ENCODE measurements at places on chromosomes 7 and 10. TPM values are rescaled to one million over a fixed set of nuclear protein-coding genes. Genes with fewer than 3 reads are reported as not detected.

Gene GIMAP6
- not detected for total RNA-seq

DNA sequence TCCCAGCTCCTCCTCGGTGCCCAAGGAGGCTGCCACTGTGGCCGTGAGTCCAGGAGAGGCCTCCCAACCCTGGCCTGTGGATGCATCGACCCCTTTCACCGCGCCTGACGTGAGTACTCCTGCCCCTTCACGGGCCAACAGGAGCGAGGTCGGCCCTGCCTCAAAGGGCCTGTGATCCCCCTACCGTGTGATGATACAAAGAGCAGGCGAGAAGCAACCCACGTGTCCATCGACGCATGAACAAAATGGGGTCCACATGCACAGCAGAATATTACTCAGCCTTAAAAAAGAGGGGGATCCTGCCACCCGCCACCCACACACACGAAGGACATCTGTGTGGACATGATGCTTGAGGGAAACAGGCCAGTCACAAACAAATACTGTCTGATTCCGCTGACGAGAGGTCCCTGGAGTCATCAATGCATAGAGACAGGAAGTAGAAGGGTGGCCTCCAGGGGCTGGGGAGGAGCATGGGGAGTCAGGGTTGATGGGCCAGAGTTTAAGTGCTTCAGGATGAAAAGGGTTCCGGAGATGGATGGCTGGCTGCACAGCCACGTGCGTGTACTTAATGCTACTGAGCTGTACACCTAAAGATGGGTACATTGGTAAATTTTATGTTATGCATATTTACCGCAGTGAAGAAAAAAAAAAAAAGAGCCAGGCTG, 151.9 kb downstream of the PRKAG2 start:
- no peak overlapping the region for H3K27ac ChIP-seq
- H3K27me3 ChIP-seq, result no peaks in the 10 kb centered on the region
- H3K36me3 ChIP-seq, result no peaks in the 10 kb centered on the region
- no peak overlapping the region for H3K4me3 ChIP-seq
- peaks cover 24% of the 10 kb centered on the region for H3K4me1 ChIP-seq

GRCh38 chr7:28853834-28854749, 104.0 kb downstream of the TRIL start:
- H3K36me3 ChIP-seq, result no peaks in the 10 kb centered on the region
- peaks cover 19% of the 10 kb centered on the region for H3K4me1 ChIP-seq
- peak overlapping the region; percentile 66 for H3K4me3 ChIP-seq
- peak; percentile 74 for DNase-seq
- H3K27ac ChIP-seq, result no peak overlapping the region

DNA sequence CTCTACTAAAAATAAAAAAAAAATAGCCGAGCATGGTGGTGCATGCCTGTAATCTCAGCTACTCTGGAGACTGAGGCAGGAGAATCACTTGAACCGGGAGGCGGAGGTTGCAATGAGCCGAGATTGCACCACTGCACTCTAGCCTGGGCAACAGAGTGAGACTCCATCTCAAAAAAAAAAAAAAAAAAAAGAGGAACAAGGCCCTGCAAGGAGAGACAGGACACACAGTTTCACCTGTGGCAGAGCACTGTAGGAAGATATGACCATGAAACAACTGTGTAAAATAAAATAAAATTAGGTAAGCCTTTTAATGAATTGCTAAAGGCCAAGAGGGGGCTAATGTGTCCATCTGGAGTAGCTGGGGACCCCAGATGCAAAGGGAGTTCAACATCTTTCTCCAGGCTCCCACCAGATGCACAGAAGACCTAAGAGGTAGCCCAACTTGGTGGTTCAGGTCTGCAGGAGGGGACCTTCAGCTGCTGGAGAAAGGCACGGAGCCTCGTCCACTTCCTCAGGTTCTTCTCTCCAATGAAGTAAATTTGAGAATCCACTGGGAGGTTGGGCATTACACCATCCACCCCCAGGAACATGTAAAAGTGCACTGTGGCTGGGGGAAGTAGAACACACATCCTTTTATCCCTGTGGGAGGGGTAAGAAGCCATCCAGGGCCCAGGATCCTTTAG, 12.7 kb downstream of the PPIF start:
- DNase-seq, result no peak
- H3K27ac ChIP-seq, result no peak overlapping the region
- H3K4me1 ChIP-seq, result no peaks in the 10 kb centered on the region
- peaks cover 10% of the 10 kb centered on the region for H3K36me3 ChIP-seq

DNA sequence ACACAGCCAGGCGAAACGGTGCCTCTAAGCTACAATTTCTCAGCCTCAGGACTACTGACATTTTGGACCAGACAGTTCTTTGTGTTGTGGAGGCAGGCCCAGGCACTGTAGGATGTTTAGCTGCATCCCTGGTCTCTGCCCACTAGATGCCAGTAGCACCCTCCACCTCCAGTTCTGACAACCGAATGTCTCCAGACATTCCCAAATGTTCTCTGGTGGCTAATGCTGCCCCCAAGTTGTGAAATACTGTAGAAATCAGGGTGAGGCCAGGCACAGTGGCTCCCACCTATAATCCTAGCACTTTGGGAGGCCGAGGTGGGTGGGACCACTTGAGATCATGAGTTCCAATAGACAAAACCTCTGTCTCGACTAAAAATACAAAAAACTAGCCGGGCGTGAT, 18.2 kb downstream of the HNRNPF start:
- no peak overlapping the region for H3K27ac ChIP-seq
- peaks cover 100% of the 10 kb centered on the region for H3K36me3 ChIP-seq

Gene RNF32
- total RNA-seq, result 3.6 TPM

DNA sequence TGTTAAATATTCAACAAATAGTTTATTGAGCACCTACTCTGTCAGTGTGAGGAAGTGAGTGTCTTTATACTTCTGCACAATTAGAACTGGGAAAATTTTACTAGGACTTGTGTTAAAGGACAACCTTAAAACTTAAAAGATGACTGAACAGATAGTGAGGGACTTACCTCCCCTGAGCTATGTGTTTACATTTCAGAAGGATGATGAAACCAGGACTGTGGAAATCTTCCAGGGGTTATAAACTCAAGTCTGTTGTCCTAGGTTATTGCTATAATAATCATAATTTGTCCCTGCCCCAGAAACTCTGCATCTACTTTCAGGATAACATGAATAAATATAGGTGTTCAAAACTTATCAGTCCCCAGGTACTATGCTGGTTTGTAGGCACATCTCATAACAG, 261.0 kb upstream of the MKLN1 start:
- peaks cover 26% of the 10 kb centered on the region for H3K36me3 ChIP-seq
- DNase-seq, result peak; percentile 38
- H3K4me1 ChIP-seq, result peaks cover 30% of the 10 kb centered on the region
- H3K27ac ChIP-seq, result peak overlapping the region; percentile 33

Gene IRF5
- 10.1 TPM for total RNA-seq

DNA sequence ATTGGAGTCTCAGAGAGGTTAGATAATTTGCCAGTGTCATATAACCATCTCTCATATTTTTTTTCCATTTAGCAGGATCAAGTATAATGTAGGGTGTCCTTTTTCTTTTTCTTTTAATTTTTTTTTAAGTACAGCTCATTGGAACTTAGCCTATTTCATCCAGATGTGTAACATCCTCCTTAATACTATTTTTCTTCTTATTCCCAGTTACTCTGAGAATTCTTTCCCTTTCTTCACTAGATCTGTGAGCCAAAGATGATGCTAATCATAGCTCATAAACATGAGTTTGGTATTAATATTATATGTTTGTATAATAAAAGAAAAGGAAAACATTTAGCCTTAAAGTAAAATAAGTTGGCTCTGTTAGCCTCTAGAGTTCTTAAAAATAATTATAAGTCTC, 32.8 kb downstream of the PPP1R9A start:
- DNase-seq, result no peak
- no peak overlapping the region for H3K27ac ChIP-seq
- H3K36me3 ChIP-seq, result no peaks in the 10 kb centered on the region
- H3K4me1 ChIP-seq, result no peaks in the 10 kb centered on the region
- H3K27me3 ChIP-seq, result no peaks in the 10 kb centered on the region
- no peak overlapping the region for H3K4me3 ChIP-seq

DNA sequence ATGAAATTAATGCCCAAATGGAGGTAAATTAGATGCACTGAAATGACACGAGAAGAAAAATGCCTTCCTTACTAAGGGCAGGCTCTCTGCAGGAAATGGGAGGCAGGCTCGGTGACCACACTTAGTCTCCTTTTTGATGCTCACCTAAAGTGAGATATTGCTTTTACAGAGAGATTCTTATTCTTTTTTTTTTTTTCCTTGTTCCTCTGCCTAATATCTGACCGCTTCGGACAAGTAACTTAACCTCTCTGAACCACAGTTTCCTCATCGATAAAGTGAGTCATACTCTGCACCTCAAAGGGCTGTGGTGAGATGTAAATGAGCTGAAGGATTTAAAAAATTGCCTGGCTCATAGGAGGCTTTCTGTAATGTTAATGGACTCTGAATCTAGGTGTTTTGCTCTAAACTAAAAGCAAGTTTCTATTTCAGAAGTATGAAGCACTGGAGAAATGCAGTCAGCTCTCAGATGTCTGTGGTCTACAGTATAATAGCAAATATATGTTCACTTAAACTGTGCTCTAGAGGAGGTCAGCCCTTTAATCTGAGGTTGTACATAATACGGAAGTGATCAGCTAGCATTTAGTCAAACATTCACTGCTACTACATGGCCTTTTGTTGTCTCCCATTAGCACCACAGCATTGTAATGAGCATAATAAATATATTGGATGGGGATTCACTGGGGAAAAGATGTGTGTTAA, 23.2 kb downstream of the NKX2-3 start:
- H3K4me1 ChIP-seq, result peaks cover 8% of the 10 kb centered on the region
- H3K4me3 ChIP-seq, result no peak overlapping the region
- peaks cover 41% of the 10 kb centered on the region for H3K27me3 ChIP-seq

Gene IL15RA
- 6.0 TPM for total RNA-seq

Gene CRYGN
- not detected for total RNA-seq

DNA sequence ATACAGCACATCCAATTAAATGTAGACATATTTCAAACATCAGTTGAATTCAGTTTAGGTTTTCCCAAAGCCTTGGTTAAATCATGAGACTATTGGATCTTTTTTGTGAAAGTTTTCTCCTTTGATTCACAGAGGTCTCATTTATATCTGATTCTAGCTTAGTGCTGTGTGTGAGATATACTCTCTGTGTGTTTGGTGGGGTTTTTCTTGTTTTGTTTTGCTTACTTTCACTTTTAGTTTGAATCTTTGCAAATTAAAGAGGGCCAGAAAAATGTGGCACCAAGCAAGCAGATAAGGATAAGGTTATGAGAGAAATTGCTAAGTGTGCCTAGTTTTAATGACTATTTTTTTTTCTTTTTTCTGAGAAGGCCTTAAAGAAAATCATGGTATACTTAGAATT, 12.6 kb upstream of the OR6B1 start:
- no peaks in the 10 kb centered on the region for H3K27me3 ChIP-seq
- DNase-seq, result no peak
- H3K27ac ChIP-seq, result no peak overlapping the region
- H3K36me3 ChIP-seq, result no peaks in the 10 kb centered on the region

- H3K27ac ChIP-seq, result no peak overlapping the region
- no peaks in the 10 kb centered on the region for H3K36me3 ChIP-seq
- DNase-seq, result no peak
- no peak overlapping the region for H3K4me3 ChIP-seq
- no peaks in the 10 kb centered on the region for H3K4me1 ChIP-seq
These were observed 86.8 kb upstream of the RSU1 start for GRCh38 chr10:16904049-16904448.

GRCh38 chr10:69996611-69997010, 56.0 kb upstream of the MACROH2A2 start:
- H3K4me1 ChIP-seq, result no peaks in the 10 kb centered on the region
- H3K27me3 ChIP-seq, result peaks cover 44% of the 10 kb centered on the region
- no peak for DNase-seq
- H3K27ac ChIP-seq, result no peak overlapping the region

DNA sequence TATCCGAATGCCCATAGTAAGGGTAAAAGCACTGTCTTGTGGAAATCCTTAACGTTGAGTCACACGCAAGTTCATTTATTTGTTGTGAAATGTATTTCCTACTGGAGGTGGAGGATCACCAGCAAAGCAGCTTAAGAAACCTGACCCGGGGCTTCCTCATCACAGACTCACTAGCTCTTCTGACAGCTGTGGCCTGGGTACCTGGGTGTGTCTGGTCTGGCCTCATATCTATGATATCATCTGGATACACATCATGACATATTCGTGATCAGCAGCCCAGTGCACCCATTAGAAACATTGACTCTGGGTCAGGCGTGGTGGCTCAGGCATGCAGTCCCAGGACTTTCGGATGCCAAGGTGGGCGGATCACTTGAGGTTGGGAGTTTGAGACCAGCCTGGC, 8.8 kb downstream of the DRGX start:
- DNase-seq, result peak; percentile 88
- H3K4me1 ChIP-seq, result no peaks in the 10 kb centered on the region
- peaks cover 6% of the 10 kb centered on the region for H3K36me3 ChIP-seq
- peaks cover 51% of the 10 kb centered on the region for H3K27me3 ChIP-seq

- no peak for DNase-seq
- no peak overlapping the region for H3K27ac ChIP-seq
- H3K4me3 ChIP-seq, result no peak overlapping the region
- H3K27me3 ChIP-seq, result no peaks in the 10 kb centered on the region
- peaks cover 18% of the 10 kb centered on the region for H3K36me3 ChIP-seq
These were observed 17.6 kb downstream of the SLC35B4 start for GRCh38 chr7:134298902-134299683.

DNA sequence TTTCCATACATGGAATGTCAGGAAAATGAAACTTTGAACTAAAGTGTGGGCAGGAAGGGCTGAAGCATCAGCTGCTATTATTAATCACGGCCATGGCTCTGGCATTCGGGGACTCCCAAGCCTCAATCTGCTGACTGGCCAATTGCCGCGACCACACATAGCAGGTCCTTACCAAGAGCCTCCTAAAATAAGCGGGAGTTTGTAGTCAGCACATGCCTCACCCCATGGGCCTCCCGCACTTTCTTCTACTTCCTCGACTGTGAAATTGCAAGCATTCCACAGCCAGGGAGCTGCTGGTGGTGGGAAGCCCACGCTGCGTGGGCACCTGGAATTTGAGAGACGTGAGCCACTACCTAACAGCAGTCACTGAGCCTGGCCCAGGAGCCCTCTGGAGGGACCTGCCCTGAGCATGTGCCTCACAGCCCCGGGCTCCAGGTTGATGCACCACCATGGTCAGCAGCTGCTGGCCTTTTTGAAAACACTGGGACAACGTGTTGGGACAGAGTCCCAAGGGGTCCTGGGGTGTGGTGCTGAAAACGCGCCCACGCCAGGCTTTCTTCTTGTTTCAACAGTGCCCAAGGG, 211.4 kb downstream of the TNS3 start:
- peaks cover 39% of the 10 kb centered on the region for H3K36me3 ChIP-seq
- no peak for DNase-seq
- no peaks in the 10 kb centered on the region for H3K27me3 ChIP-seq
- peaks cover 28% of the 10 kb centered on the region for H3K4me1 ChIP-seq

Measured in MCF 10A (cell line).